Right lobe of liver (tissue), 6 donors: ENCODE measurements at places on chromosomes 1 and 21. TPM values are rescaled to one million over a fixed set of nuclear protein-coding genes. Genes with fewer than 3 reads are reported as not detected.
A peak's percentile ranks its signal among the peaks of the same experiment; 100 is the strongest.

DNA sequence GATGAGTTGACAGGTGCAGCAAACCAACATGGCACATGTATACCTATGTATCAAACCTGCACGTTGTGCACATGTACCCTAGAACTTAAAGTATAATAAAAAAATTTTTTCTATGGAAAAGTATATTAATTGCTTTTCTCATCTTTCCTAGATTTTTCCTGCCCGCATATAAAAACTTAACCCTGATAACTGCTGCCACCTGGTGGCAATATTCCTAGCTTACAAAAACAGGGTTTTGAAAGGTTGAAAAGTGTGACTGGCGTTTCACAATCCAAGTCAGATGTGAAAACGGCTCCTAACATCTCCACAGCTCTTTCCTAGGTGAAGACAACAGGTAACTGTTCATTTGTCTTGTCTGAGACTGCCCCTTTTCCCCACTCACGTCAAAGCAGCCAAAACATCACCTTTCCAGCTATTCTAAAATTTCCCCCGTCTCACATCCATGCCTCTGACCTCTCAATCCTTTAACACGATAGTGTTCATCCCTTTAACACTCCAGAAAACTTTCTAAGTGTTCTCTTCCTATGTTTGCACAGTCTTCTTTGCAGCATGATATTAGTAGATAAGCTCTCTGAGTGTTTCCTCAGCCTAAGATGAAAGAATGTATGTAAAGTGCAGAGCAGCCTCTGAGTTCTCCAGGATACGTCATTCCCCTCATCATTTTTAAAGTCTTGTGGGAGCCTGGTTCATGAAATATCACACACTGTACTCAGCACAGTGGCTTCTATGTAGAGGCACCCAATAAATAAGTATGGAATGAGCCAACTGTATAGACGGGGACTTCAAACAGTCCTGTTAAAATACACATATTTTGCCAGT is 27.5 kb downstream of the OVGP1 start:
- no peaks in the 10 kb centered on the region for H3K36me3 ChIP-seq
- H3K27ac ChIP-seq, result no peak overlapping the region
- no peaks in the 10 kb centered on the region for H3K27me3 ChIP-seq
- H3K4me3 ChIP-seq, result no peak overlapping the region
- no peak for DNase-seq

- H3K4me1 ChIP-seq, result no peaks in the 10 kb centered on the region
- DNase-seq, result no peak
- no peak overlapping the region for H3K4me3 ChIP-seq
- H3K36me3 ChIP-seq, result no peaks in the 10 kb centered on the region
Measured at GRCh38 chr1:93694819-93695218, 13.2 kb upstream of the BCAR3 start.

DNA sequence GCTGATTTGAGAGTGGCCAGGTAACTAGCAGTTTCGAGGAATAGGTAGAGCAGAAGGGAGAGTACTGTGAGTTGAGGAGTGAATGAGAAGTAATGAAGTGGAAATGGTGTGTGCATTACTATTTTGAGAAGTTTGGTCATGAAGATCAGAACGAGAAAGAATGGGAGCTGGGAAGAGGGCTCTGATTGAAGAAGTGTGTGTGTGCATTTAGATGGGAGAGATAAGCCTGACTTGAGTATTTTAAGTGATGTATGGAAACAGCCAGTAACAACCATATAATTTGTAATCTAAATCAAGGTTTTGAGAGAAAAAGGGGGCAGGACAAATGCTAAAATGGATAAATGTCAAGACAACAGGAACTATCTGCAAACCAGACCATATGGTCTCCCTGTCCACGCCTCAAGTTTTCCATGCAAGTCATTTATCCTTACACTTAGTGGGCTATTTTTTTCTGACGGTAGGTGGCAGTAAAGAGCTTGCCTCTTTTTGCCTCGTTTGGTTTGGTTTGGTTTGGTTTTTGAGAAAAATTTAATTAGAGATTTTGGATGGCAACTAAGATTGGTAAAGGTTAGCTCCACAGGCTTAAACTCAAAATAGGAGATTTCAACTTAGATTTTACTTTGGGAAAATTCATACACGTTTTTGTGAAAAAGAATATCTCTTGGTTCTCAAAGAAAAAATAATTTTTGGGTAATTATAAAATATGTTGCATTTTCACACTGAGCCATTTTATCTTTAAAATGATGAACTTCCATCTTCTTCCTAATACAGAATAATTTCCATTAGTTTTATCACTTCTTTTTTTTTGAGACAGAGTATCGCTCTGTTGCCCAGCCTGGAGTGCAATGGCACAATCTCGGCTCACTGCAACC is 9.5 kb upstream of the B3GALNT2 start:
- H3K4me1 ChIP-seq, result no peaks in the 10 kb centered on the region
- DNase-seq, result no peak
- H3K36me3 ChIP-seq, result no peaks in the 10 kb centered on the region
- H3K4me3 ChIP-seq, result no peak overlapping the region

DNA sequence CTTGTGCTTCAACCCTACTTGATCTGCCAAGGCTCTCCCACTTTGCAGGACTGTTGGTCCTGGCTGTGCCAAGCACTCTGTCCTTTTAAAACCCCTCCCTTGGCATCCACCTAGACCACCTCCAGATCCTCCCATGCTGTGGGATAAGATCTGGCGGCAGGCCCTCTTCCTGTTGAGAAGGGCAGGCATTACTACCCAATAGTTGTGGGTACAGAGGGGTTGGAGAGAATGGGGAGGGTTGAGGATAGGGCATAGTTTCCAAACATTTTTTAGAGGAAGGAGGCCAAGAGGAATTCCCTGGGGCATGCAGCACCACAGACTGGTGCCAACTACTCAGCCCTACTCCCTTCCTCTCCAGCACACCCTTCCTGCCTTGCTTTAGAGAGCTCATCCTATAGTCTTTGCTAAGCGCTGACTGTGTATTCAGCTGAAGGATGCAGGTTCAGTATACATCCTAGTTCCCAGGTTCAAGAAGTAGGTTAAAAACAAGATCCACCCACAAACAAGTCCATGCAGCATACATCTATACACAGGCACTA is 70.7 kb downstream of the TRABD2B start:
- no peaks in the 10 kb centered on the region for H3K36me3 ChIP-seq
- no peaks in the 10 kb centered on the region for H3K4me1 ChIP-seq
- DNase-seq, result no peak
- no peaks in the 10 kb centered on the region for H3K27me3 ChIP-seq

DNA sequence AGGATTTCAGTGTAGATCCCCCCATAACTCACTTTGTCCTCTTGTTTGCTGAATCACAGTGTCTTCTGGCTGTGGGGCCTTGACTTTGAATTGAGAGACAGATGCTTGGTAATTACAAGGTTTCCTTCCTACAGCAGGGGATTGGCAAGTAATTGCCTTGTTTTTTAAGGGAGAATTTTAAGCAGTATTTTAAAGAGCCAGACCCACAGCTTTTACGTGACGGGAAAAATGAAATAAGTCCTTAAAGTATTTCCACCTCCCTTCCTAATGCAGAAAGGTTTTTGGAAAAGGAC is 41.0 kb downstream of the PGBD5 start:
- H3K4me1 ChIP-seq, result no peaks in the 10 kb centered on the region
- H3K27me3 ChIP-seq, result no peaks in the 10 kb centered on the region
- H3K4me3 ChIP-seq, result no peak overlapping the region
- no peaks in the 10 kb centered on the region for H3K36me3 ChIP-seq
- no peak overlapping the region for H3K27ac ChIP-seq
- DNase-seq, result no peak

DNA sequence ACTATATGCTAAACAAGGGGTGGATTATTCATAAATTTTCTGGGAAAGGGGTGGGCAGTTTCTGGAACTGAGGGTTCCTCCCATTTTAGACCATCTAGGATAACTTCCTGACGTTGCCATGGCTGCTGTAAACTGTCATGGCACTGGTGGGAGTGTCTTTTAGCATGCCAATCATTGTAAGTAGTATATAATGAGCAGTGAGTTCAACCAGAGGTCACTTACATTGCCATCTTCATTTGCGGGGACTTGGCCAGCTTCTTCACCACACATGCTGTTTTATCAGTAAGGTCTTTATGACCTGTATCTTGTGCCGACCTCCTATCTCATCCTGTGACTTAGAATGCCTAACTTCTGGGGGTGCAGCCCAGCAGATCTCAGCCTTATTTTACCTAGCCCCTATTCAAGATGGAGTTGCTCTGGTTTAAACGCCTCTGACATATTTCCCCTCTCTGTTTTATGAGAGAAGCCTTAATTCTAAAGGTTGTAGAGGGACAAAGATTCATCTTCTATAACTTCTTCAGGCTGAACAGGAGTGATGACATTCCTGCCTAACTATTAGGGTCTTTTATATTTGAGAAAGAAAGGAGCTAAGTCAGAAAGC is 60.4 kb downstream of the DIP2A start:
- DNase-seq, result no peak
- H3K4me3 ChIP-seq, result no peak overlapping the region
- H3K36me3 ChIP-seq, result no peaks in the 10 kb centered on the region
- H3K27ac ChIP-seq, result no peak overlapping the region

DPYD gene
- total RNA-seq, result 71.0 TPM

ATP1A2 gene
- total RNA-seq, result 0.31 TPM

- DNase-seq, result peak; percentile 42
- H3K4me3 ChIP-seq, result no peak overlapping the region
- H3K27ac ChIP-seq, result no peak overlapping the region
- H3K27me3 ChIP-seq, result no peaks in the 10 kb centered on the region
Measured at GRCh38 chr1:160376525-160377131, 9.8 kb downstream of the NHLH1 start.

DNA sequence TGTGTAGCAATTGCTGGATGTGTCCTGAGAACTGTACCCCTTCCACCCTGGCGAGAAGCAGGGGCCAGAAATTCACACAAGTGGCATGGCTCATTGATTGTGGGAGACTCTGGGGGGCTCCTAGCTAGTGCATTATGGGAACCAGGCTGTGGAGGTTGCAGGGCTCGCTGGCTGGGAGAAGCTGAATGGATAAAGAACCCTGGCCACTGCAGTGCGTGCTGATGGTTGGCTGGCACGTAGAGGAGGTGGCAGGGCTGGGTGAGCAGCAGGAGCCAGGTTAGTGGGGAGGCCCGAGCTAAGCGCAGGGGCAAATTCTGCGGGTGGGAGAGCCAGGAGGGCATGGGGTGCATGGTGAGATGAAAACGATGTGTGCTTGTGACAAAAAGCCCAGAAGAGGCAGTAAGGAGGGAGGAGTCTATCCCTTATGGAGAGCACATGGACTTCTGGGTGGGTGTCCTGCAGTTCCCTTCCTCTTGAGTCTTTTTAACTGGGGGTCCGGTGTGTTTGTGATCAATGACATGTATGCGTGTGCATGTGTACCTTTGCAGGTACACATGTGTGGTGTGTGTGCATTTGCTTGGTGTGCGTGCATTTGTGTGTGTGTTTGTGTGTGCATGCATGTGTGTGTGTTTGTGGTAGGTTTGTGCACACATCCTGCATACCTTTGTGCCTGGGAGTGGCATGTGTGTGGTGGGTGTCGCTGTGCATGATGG is 3.6 kb downstream of the GUK1 start:
- peaks cover 20% of the 10 kb centered on the region for H3K4me1 ChIP-seq
- no peaks in the 10 kb centered on the region for H3K27me3 ChIP-seq
- peaks cover 2% of the 10 kb centered on the region for H3K36me3 ChIP-seq
- H3K4me3 ChIP-seq, result no peak overlapping the region
- peak; percentile 38 for DNase-seq

- no peaks in the 10 kb centered on the region for H3K36me3 ChIP-seq
- peak; percentile 93 for DNase-seq
- H3K27ac ChIP-seq, result peak within 1 kb of the TSS; percentile 84
Measured at GRCh38 chr1:210328746-210329503, at the start of gene HHAT. TSS of gene HHAT (plus strand) at chr1:210328902. CDS start at chr1:210348976, 20,074 bp downstream.

AURKAIP1 gene
- total RNA-seq, result 70.0 TPM

- H3K36me3 ChIP-seq, result no peaks in the 10 kb centered on the region
- H3K27me3 ChIP-seq, result no peaks in the 10 kb centered on the region
- H3K27ac ChIP-seq, result no peak overlapping the region
- H3K4me1 ChIP-seq, result peaks cover 6% of the 10 kb centered on the region
- peak; percentile 63 for DNase-seq
- no peak overlapping the region for H3K4me3 ChIP-seq
Measured at GRCh38 chr1:24199291-24199900, 12.3 kb upstream of the IFNLR1 start.

TCEA3 gene
- 56.7 TPM for total RNA-seq

DNA sequence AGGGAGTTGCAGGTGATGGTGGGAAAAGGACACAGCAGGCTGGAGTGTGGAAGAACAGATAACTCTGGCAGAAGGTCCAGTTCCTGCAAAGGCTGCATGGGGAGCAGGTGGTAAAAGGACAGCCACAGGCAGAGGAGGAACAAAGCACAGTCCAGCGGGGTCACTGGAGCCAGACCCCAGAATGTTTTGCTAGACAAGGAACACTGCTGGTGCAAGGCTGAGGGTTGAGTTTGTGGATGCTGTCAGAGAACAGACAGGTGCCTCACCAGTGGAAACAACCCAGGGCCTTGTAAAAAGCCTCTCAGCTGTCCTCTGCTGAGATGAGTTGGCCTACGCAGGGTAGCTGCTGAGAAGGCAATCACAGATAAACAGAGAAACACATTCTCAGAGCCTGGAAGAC is 101.7 kb downstream of the SSBP3 start:
- no peaks in the 10 kb centered on the region for H3K4me1 ChIP-seq
- no peaks in the 10 kb centered on the region for H3K36me3 ChIP-seq
- H3K27me3 ChIP-seq, result no peaks in the 10 kb centered on the region
- no peak for DNase-seq
- H3K4me3 ChIP-seq, result no peak overlapping the region

RBP7 gene
- 4.0 TPM for total RNA-seq

GRCh38 chr21:25881524-25882376 is 147.0 kb downstream of the GABPA start:
- H3K27ac ChIP-seq, result no peak overlapping the region
- H3K27me3 ChIP-seq, result no peaks in the 10 kb centered on the region
- H3K4me1 ChIP-seq, result no peaks in the 10 kb centered on the region
- no peak overlapping the region for H3K4me3 ChIP-seq
- no peaks in the 10 kb centered on the region for H3K36me3 ChIP-seq

DNA sequence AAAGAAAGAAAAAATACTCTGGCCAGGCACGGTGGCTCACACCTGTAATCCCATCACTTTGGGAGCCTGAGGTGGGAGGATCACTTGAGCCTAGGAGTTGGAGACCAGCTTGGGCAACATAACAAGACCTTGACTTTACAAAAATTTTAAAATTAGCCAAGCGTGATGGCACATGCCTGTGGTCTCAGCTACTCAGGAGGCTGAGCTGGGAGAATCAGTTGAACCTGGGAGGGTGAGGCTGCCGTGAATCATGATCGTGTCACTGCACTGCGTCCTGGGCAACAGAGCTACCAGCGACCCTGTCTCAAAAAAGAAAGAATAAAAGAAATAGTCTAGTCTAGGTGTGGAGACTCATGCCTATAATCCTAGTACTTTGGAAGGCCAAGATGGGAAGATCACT is 22.3 kb downstream of the RRP1B start:
- DNase-seq, result no peak
- peaks cover 6% of the 10 kb centered on the region for H3K36me3 ChIP-seq
- no peaks in the 10 kb centered on the region for H3K4me1 ChIP-seq
- H3K4me3 ChIP-seq, result no peak overlapping the region

- H3K4me1 ChIP-seq, result peaks cover 18% of the 10 kb centered on the region
- H3K27ac ChIP-seq, result no peak overlapping the region
- no peak overlapping the region for H3K4me3 ChIP-seq
- no peak for DNase-seq
- H3K27me3 ChIP-seq, result no peaks in the 10 kb centered on the region
Measured at GRCh38 chr1:62286786-62287224, 32.4 kb downstream of the KANK4 start.

- no peaks in the 10 kb centered on the region for H3K27me3 ChIP-seq
- H3K27ac ChIP-seq, result no peak overlapping the region
- DNase-seq, result no peak
- no peaks in the 10 kb centered on the region for H3K36me3 ChIP-seq
- H3K4me3 ChIP-seq, result no peak overlapping the region
Measured at GRCh38 chr1:81873946-81874345, 73.2 kb downstream of the ADGRL2 start.

PCP4 gene
- not detected for total RNA-seq
